ENCODE measurements at places on chromosomes 11 and 22. TPM values are rescaled to one million over a fixed set of nuclear protein-coding genes. Genes with fewer than 3 reads are reported as not detected.

DNA sequence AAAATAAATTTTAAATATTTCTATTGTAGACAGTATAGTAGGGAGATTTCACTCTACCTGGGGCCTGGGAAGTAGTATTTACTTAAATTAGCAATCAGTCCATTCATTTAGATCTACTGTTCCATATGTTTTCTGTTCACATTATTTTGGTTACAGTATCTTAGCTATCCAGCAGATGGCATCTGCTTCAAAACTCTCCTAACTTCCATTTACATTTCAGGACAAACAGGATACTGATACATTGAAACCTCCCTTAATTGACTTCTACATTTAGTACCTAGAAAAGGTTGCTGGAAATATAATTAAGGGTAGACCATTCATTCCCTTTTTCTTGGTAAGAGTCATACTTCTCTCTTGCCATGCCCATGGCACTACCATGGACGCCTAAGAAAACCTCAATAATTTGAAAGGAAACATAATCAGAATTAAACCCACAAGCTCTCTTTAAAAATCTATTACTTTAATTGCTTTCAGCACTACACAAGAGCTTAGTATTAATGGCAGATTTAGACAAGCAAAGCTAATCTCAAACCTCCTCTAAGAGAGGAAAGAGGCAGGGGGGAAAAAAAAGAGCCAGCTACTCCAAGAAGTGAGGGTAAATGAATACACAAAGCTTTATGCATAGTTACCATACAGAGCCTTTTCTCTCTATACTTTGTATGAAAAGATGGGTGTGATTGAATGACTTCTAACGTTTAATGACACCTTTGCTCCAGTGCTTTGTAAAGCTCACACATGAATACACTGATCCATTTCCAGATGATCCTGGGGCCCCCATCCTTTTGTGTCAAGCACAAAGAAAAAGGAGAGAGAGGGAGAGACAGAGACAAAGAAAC lies 131.2 kb upstream of the MTMR2 start:
- H3K27me3 ChIP-seq, result no peaks in the 10 kb centered on the region
- no peaks in the 10 kb centered on the region for H3K36me3 ChIP-seq
- no peak overlapping the region for H3K4me3 ChIP-seq
- no peak for DNase-seq

DNA sequence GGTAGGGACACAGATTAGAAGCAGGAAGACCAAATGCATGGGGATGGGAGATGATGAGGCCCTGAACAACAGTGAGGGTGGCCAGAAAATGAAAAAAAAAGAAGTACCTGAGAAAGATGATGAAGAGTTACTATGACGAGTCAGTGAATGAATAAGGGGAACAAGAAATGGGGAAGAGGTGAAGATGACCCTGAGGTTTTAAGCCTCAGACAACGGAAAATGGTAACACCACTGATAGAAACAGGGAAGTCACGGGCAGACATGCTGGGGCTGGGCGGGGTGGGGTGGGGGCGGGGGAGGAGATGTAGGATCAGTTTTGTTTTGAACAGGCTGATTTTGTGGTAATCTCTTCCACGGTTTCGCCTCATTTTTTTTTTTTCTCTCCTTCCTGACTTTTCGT lies 205.1 kb upstream of the CADM1 start:
- H3K36me3 ChIP-seq, result no peaks in the 10 kb centered on the region
- no peak overlapping the region for H3K27ac ChIP-seq
- no peaks in the 10 kb centered on the region for H3K4me1 ChIP-seq
- DNase-seq, result no peak
- H3K4me3 ChIP-seq, result no peak overlapping the region

DNA sequence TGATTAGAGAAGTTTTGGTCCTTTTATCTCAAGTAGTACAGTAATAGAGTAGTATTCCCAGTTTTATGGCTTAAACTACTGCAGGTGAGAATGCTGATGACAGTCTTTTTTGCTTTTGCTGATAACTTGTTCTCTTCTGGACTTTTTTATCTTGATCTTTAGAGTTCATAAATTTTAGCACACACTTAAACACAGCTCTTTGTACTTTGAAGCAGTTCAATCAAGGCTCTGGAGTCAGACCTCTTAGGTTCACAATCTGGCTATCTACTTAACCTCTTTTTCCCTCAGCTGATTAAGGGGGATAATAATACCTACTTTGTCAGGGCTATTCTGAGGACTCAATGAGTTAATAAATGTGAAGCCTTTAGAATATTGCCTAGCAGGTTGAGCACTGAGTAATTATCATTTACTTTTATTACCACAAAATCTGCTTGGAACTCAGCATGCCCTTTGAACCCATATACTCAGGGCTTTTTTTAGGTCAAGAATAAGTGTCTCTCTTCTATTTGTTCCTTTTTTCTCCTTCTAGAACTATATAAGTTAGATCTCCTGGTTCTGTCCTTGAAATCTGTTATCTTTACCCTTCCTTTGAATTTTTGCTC lies 51.9 kb downstream of the CSTF3 start:
- H3K4me3 ChIP-seq, result no peak overlapping the region
- H3K27me3 ChIP-seq, result no peaks in the 10 kb centered on the region
- H3K36me3 ChIP-seq, result no peaks in the 10 kb centered on the region
- no peak overlapping the region for H3K27ac ChIP-seq
- H3K4me1 ChIP-seq, result no peaks in the 10 kb centered on the region

DNA sequence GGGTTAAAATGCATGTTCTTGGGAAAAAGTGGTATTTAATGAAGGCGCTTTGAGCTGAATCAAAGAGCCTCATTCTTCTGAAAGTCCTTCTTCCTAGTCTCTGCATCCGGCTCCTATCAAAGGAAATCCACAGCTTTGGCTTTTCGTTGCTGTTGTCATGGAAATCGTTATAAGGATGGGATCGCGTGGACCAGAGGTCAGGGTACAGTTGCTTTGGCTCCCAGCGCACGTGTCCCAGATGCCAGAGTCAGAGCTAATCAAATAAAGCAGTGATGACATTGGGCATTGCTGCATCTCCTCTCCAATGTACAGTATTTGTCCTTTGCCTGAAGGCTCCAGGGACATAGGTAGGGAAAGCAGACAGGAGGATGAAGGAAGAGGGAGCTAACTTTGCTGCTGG lies 181.9 kb downstream of the MYO18B start:
- H3K4me3 ChIP-seq, result no peak overlapping the region
- no peak overlapping the region for H3K27ac ChIP-seq
- H3K27me3 ChIP-seq, result no peaks in the 10 kb centered on the region
- no peaks in the 10 kb centered on the region for H3K4me1 ChIP-seq
- no peaks in the 10 kb centered on the region for H3K36me3 ChIP-seq

DNA sequence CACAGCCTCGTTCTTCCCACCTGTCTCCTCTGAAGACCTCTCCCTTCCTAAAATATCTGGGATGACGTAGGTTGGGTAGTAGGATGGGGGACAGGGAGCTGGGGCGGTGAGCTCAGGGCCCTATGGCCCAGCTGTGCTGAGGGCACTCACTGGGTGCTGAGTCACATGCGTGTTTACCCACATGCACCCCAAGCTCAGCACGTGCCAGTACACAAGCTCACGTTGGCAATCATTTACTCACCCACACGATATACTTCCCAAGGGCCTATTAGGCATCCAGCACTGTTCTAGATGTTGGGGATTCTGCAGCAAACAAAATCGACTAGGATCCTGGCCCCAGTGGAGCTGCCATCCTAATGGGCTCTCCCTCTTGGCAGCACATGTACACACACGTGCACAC lies 28.7 kb downstream of the ARAP1 start:
- peaks cover 86% of the 10 kb centered on the region for H3K4me1 ChIP-seq
- no peaks in the 10 kb centered on the region for H3K27me3 ChIP-seq
- peaks cover 4% of the 10 kb centered on the region for H3K36me3 ChIP-seq
- DNase-seq, result no peak

TEX12 gene
- not detected for total RNA-seq

DNA sequence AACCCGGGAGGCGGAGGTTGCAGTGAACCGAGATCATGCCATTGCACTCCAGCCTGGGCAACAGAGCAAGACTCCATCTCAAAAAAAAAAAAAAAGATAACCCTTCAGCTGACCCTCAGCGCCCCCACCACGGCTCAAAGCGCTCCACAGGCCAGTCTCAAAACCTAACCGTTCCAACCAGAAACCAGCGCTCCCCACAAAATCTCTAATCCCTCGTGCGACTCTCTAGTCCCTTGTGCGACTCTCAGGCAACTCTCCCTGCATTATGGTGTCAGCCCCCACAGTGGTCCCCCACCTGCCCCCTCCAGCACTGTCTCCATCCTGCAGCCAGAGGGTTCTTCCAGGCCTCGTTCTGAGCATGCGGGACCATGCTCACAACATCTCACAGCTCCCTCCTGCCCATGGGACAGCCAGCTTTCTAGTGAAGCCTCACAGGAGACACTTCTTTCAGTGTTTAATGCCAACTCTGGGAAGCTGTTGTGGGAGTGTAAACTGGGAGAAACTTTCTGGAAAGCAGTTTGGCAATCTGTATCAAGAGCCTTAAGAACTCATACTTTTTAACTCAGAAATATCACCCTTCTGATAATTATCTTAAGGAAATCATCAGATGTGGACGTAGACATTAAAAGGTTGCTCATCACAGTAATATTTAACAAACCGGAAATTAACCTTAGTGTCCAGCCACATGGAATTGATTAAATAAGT lies 4.2 kb upstream of the RASGRP2 start:
- no peaks in the 10 kb centered on the region for H3K36me3 ChIP-seq
- DNase-seq, result no peak
- no peaks in the 10 kb centered on the region for H3K27me3 ChIP-seq
- no peak overlapping the region for H3K4me3 ChIP-seq
- H3K4me1 ChIP-seq, result peaks cover 27% of the 10 kb centered on the region

All from upper lobe of left lung (tissue), 6 donors.